ENCODE measurements at places on chromosomes 7 and 10.

- no peak for DNase-seq
Observed at GRCh38 chr10:116888380-116889055, 39.2 kb downstream of the ENO4 start.

GRCh38 chr10:79331226-79331625, 16.0 kb upstream of the PPIF start:
- DNase-seq, result no peak

- DNase-seq, result no peak
Observed at GRCh38 chr7:10579561-10579960, 394.1 kb upstream of the PHF14 start.

- DNase-seq, result no peak
Observed at GRCh38 chr10:118473305-118473960, 122.0 kb downstream of the PRLHR start.

- DNase-seq, result no peak
Observed at GRCh38 chr7:13259930-13260329, 572.5 kb downstream of the ARL4A start.

GRCh38 chr7:117014099-117014656, 60.9 kb downstream of the ST7 start:
- DNase-seq, result no peak

GRCh38 chr7:26633557-26633956, 230.8 kb downstream of the SKAP2 start:
- DNase-seq, result no peak
